ENCODE measurements at places on chromosomes 7 and 10.

DNA sequence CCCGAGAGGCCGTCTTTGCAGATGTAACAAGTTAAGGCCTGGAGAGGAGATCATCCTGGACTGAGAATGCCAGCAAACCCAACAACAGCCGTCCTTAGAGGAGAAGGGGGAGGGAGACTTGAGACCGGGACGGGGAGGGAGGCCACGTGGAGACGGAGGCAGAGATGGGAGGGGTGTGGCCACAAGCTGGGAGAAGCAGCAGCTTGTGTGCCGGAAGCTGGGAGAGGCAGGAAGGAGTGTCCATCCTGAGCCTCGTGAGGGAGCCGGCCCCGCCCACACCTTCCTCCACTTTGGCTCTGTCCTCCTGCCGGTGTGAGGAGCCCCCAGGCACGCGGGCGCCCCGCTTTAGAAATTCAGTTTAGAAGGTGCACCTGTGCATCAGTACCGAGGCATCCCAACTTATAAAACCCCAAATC, 95.7 kb downstream of the DNAJB6 start:
- no peak for DNase-seq

DNA sequence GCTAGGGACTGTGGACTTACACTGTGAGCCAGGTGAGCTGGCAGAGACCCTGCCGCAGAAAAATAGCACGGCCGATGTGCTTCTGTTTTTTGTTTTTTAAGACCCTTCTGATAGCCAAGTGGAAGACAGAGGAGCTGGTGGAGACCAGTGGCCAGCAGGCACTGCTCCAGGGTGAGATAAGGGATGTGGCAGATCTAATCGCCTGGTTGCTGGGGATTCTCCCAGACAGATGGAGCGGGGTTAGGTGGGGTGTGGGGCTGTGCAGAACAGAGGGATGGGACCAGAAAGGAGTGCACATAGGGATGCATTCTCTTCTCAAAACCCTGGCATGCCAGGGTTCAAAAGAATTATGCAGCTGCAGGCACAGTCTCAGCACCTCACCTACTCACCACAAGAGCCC, 82.2 kb downstream of the VOPP1 start:
- DNase-seq, result no peak

DNA sequence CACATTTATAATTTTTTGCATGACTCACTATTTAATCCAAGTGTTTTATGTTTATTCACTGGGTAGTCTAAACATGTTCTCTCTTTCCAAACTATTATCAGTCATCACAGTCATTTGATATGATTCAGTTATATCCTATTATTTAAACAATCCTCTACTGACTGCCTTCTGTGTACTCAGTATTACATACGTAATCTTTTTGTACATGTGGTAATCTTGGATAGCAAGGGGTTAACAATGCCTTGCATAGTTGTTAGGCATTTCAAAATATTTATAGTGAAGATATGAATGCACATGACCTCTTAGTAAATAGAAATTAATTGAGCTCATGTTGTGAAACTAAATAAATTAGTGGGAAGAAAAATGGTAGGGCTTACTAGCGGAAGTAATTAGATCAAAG, 379.4 kb upstream of the KIAA1217 start:
- no peak for DNase-seq

DNA sequence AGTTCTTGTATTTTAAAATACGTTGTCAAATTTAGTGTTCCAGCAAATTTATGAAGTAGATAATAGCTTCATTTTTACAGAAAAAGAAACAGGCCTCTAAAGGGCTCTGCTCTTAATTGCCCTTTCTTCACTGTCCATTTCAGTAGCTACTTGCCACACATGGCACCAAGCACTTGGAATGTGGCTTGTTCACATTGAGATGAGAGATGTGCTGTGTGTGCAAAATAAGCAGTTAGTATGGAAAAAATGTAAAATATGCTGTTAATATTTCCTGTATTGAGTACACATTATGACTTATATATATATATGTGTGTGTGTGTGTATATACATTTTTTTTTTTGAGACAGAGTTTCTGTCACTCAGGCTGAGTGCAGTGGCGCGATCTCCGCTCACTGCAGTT, 19.5 kb downstream of the RBM33 start:
- no peak for DNase-seq

DNA sequence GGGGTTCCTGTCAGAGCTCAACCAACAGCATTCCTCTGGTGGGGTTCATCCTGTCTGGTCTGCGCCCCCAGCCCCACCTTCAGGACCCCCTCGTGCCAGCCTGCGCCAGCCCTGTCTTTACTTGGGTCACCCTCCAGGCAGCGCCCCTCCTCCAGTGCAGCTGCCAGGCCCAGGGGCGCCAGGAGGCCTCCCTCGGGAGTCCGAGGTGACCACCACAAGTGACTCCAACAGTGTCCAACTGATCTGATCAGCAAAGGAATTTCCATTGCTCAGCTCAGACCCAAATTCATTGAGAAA, 10.6 kb downstream of the WDR86 start:
- DNase-seq, result no peak

GRCh38 chr7:50660830-50661175, 95.6 kb upstream of the DDC start:
- DNase-seq, result no peak

DNA sequence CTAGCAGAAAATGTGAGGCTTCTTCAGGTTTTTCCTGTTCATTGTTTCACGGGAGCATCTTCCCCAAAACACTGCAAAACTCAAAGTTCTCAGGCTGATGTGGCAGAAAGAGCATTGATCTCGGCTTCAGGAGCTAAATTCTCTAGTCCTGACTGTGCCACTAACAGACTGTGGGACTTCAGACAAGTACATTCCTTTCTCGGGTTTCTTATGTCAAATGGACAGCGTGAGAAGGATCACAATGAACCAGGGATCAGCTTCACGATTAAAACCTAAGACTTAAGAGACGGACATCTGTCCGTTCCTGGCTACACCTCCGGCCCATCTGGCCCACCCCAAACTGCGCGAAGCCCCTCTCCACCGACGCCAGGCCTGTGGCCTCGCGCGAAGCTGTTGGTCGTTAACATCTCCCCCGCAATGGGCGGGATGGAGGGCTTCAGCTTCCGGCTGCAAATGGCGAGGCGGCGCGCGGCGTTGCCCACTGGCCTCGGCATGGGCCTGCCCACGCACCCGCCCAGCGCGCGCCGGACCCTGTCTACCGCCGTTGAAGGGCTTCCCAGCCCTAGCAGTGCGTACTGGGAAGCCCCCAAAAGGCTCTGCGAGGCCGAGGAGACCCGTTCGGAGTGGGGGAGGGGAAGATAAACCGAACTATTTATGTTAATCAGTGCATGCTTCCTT, 549 bp upstream of the DDX50 start:
- DNase-seq, result no peak

DNA sequence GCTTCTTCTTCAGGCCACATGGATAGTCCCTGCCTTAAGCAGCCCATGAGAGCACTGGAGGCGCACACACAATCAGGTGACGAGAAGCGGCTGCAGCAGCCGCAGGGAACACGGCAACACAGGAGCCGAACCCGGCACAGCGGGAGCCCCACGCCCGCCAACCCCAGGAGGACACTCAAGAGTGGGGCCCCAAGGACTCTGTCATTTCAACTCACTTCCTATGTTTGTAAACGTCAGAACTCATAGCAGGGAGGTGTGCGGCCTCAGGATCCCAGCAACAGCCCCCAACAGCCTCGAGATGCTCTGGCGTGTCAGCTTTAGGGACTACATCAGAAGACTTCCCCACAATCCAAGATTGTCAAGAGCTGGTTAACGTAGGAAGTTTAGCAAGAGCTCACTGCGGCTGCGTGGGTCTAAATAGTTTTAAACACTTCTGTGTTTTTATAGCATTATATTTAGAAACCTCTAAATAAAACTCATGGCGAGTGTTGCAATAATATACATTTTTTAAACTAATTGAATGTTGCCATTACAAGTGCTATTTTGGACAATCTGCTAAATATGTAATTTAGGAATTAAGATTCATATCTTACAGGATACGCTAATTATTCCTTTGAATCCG, 123.4 kb downstream of the MAD1L1 start:
- DNase-seq, result no peak

GRCh38 chr7:121755818-121756552, 117.0 kb upstream of the PTPRZ1 start:
- DNase-seq, result no peak

GRCh38 chr10:99470327-99470726, 39.9 kb upstream of the GOT1 start:
- no peak for DNase-seq

GRCh38 chr10:115441907-115442545, 348.9 kb downstream of the ATRNL1 start:
- no peak for DNase-seq

DNA sequence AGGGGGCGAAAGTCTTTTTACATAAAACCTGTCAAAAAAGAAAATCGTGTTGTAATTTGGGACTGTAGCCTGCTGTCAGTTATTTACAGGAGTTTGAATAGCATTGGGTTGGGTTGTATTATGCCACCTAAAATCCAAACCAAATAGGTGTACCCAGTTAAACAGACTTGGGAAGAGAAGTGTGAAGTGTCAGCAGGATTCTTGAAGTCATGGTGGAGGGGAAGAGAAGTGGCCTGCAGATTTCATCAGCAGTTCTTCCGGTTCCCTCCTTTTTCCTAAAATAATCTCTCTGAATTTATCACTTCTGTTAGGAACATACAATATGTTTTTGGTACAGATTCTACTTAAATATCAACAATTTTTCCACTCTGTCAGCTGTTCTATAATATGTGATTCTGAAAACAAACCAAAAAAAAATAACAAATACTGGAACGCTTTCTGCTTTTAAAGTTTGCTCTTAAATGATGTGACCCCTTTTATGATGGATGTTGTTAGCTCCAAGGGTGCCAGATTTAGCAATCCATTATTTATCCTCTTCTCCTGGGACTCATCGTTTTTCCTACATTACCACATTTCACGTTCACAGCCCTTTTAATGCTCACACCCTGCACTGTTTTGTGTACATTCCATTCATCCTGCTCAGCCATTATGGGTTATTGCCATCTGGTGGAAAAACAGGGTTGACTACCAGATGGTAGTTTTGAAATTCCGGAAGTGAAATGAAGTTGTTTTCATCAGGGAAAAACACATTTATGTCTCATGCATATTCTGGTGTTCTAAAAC, 18.7 kb upstream of the ARHGAP12 start:
- no peak for DNase-seq

GRCh38 chr10:335151-335800, 200.0 kb downstream of the ZMYND11 start:
- DNase-seq, result no peak

- no peak for DNase-seq
These were observed 136.3 kb upstream of the ANK3 start for GRCh38 chr10:60525716-60526585.

- no peak for DNase-seq
These were observed 439 bp downstream of the RBP4 start for GRCh38 chr10:93600446-93601145.

DNA sequence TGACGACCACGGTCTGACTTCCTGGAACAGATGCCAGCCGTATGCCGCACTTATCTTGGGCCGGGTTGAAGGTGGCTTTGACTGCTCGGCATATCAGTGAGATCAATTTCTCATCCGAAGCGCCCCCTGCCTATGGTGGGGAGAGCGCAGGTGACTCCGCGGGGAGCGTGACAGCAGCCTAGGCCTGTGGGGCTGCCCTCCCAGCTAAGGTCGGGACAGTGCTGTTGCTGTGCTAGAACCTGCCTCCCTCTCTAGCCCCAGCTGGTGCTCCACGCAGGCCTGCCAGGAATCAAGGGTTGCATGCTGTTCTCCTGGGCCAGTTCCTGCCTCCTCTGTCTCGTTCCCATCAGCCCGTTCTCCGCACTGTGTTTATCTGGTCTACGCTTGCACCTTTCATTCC, 49.8 kb downstream of the PODXL start:
- no peak for DNase-seq

GRCh38 chr7:146670532-146670931, 553.9 kb downstream of the CNTNAP2 start:
- DNase-seq, result no peak

GRCh38 chr10:34727595-34728033, 87.5 kb downstream of the PARD3 start:
- no peak for DNase-seq
